ENCODE measurements at places on chromosomes 12 and 14.

DNA sequence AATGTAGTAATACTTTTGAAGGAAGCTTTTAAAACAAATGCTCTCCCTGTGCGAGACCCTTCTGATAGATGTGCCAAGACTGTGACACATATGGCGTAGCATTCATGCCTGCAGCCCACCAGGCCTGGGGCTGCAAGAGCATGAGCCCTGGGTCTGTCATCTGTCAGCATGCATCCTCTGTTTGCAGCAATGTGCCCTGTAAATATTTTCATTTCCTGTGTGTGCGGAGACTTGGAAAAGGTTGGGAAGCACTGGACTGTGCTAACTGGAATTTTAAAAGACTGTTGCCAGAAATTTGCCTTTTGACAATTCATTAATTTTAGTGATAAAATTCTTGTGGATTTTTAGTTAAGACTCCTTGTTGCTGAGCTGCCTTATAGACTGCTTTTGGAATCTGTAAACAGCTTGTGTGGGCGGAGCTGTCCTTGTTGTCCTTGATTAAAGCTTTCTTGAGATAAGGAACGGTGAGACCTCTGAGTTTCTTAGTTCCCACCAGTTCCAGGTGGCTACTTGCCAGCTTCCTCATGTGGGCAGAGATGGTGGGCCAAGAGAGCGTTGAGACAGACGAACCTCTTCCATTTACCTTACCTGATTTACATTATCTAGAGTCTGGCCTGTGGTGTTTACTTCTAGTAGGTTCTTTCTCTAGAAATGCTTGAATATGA lies 23.4 kb downstream of the MARK3 start:
- no peak for DNase-seq

DNA sequence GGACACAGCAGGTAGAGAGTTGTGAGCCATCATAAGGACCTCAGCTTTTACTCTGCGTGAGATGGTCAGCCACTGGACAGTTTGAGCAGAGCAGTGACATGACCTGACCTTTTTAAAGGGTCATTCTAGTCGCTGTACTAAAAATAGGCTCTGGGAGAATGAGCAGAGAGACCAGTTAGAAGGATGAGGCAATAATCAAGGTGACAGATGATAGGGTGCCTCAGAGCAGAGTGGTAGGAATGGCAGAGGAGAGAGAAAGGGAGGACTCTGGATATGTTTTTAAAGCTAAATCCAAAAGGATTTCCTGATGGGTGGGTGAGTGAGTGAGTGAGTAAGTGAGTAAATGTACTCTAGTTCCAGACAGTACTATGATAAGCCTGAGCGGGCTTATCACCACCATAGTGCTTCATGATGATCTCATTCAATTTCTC lies 83.6 kb upstream of the ARHGAP5 start:
- no peak for DNase-seq

DNA sequence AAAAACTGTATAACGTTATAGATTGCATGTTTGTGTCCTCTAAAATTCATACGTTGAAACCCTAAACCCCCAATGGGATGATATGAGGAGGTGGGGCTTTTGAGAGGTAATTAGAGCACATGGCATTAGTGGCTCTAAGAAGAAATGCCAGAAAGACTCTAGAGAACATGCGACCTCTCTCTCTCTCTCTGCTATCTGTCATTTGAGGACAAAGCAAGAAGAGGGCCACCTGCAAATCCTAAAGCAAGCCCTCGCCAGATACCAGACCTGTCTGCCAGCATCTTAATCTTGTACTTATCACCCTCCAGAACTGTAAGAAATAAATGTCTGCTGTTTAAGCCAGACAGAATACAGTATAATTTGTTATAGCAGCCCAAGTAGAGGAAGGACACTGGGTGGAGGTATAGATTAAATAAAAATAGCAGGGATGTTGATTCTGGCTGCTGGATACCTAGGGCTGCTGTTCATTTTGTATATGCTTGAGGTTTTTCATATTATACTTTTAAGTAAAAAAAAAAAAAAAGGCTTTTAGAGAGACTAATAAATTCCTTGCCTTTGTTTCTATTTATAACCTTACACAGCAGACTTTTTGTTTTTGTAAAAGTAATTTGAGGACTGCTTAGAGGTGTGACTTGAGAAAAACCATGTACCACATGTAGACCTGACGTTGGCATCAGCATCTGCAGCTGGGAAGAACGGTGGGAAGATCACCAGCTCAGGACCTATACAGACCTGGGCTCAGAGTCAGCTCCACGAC lies 26.9 kb downstream of the MOK start:
- DNase-seq, result no peak

DNA sequence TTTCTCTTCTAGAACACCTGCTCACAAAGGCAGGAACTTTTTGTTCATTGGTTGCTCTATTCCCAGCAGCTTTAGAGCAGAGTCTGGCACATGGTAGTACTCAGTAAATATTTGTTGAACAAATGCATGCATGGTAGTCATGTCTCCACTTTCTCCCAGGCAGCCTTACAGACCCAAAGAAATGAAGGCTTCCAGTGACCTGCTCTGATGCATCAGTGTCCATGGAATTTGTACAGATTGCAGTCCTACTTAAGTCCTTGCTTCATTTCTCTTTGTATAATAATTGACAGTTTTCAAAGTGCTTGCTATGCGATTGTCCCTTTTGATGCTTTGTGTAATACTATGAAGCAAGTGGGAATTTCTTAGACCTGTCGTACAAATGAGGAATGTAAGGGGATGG lies 119.6 kb downstream of the DERA start:
- no peak for DNase-seq

DNA sequence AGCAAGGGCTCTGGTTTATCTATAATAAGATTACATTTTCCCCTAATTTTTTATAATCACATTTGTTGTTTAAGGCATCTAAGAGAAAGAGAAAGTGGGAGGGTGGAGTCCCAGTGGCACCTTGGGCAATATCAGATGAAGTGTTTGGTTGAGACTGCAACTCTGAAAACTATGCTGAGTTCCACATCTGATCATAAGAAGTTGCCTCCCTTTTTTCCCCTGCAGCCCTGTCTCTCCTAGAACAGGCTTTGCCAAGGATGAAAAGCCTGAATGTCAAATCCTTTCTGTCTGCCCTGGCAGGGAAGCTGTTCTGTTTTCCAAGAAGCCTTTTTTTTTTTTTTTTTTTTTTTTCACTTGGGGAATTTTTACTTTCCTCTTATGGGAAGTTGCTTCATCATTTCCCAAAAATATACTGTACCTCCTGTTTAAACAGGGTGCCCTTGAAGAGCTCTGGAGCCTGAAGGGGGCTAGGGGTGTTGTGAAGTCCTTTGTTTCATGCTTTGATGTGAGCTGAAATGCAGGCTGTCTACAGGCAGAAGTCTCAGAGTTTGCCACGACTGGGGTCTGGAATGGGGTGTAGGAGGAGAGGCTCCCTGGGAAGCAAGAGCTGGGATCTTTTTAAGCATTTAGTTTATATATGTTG lies 71.3 kb downstream of the SUSD6 start:
- peak; percentile 16 for DNase-seq

GRCh38 chr14:104364830-104365229 lies 214.7 kb upstream of the C14orf180 start:
- DNase-seq, result no peak

- DNase-seq, result no peak
Observed at GRCh38 chr12:44317651-44318126, 481.8 kb downstream of the TMEM117 start.

DNA sequence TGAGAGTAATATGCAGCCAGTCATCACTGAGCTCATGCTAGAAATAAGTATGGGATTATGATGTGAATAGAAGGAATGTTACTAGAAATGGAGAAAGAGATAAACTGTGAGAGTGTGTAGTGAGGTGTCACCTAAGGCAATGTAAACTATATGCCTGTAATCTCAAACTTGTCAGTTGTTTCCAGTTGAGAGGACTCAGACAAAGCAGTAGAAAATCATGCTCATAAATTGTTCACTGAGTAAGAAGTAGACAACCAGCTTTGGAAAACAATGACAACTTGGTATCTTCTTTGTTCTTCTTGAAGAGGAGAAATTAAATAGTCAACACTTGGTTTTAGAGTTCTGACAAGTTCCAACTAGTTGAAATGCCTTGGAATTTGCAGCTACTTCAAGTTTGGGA lies 148.5 kb upstream of the OR4E1 start:
- DNase-seq, result no peak

DNA sequence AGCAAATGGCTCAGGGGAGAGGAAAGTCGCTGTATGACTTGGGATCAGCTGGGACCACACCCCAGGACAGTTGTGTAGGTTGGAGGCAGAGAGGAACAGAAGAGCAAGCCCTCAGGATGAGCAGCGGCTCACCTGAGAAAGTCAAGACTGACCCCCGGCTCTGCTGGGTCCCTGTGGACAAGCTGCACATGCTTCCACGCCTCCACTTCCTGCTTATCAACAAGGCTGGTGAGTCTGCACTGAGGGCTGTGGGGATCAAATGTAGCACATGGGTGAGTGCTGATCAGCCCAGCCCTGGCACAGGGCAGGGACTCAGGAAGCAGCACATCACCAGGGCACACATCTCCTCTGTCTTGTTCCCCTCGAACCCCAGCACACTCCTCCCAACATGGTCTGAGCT lies 92.1 kb downstream of the CHGA start:
- no peak for DNase-seq

- DNase-seq, result no peak
Observed at GRCh38 chr12:6072302-6072752, 52.1 kb downstream of the VWF start.

- DNase-seq, result no peak
Observed at GRCh38 chr12:8828257-8829124, 6.1 kb downstream of the A2ML1 start.

DNA sequence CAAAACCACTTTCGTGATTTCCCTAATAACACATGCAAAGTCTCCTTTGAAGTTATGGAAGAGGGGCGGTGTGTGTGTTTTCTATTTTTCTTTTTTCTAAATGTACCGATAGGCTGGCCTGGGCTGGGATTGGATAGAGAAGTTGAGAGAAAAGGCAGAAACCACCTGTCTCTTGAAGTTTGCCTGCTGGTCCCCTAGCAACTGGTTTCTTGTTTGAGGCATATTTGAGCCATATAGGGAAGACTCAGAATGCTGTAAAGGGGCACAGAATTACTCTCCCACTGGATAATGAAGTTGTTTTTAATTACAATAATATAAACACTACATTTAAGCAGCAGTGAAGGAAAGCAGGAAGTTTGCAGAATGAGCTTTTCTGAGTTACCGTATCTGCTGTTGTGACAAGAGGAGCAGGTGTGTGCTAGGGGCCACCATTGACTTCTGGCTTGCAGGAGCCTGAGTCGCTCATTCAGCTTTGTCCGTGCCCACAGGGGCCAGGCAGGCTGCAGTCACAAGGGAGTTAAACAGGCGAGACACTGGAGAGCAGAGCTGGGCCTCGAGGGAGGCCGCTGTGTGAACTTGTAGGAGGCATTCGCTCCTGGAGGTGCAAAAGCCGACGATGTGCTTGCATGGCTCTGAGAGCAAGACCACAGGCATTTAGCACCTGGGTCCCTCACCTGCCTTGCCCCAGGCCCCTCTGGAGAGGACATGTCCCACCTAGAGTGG lies 173.8 kb upstream of the RGS6 start:
- no peak for DNase-seq

GRCh38 chr14:35766700-35767082 lies 42.4 kb downstream of the RALGAPA1 start:
- DNase-seq, result no peak

- DNase-seq, result peak; percentile 43
Observed at GRCh38 chr12:123983822-123984485, 10.9 kb downstream of the ZNF664 start.

DNA sequence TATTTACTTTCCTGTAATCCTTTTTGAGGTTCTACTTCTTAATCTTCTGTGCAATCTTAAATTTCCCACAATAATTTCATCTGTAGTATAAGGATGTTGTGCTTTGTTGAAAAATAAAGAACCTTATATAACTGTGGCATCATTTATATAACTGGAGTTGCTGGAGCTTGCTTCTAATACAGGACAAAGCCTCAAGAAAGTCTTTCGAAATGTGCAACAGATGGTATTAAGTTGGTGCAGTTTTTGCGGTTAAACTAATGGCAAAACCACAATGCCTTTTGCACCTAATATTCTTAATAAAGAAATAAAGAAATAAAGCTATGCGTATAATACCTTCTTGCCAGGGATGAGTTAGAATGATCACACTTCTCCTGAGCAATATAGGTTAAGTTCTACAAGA lies 180.0 kb downstream of the KITLG start:
- DNase-seq, result no peak

- peak; percentile 45 for DNase-seq
Observed at GRCh38 chr14:81192594-81192993, 28.2 kb downstream of the GTF2A1 start.

DNA sequence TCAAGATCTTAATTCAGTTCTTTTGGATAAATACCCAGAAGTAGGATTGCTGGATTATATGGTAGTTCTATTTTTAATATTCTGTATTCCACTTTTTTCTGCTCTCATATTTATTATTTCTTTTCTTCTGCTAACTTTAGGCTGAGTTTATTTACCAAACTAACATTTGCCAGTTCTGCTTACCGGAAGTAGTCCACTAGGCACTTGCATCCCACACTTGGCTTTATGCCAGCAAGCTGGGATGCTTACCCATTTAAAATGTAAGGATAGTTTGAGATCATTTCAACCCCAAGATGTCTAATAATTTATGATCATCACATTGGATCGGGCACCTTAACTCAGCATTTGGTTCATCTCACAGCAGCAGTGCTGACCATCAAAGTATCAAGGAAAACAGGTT lies 96.8 kb downstream of the PIK3C2G start:
- DNase-seq, result no peak

GRCh38 chr12:126688556-126688955 lies 1578.4 kb upstream of the TMEM132C start:
- DNase-seq, result no peak

Data from central memory CD4-positive, alpha-beta T cell (primary cell).